NCI-H510A treated with DMSO at 0.1 percent for 48 hours (cell line): ENCODE measurements at places on chromosomes 11 and 22.

DNA sequence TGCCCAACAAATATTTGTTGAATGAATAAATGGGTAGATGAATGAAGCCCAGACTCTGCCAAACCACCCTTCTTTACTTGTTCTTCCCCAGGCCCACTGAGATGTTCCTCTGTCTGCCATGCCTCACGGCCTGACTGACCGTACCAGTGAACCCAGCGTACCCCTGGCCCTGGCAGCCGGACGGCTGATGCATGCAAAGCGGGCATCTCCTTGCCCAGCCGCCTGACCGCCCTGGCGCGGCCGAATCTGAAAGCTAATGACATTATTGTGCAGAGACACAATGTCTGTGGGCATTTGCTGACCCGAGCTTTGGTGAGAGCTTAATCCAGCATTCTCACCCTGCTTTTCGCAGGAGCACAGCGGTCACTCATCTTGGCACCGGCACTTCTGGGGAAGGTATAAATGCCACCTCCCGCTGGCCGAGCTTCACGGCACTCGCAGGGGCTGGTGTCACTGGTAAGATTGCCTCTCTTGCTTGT lies at the start of gene CRYBB2:
Gene CRYBB2, plus strand, starts transcription at position 429 of the 479 bp plus-strand sequence. CDS start 1,791 bp downstream, outside the sequence.
- DNase-seq: no peak

GRCh38 chr22:50678218-50678650 lies 5.6 kb downstream of the SHANK3 start:
- no peak for DNase-seq

DNA sequence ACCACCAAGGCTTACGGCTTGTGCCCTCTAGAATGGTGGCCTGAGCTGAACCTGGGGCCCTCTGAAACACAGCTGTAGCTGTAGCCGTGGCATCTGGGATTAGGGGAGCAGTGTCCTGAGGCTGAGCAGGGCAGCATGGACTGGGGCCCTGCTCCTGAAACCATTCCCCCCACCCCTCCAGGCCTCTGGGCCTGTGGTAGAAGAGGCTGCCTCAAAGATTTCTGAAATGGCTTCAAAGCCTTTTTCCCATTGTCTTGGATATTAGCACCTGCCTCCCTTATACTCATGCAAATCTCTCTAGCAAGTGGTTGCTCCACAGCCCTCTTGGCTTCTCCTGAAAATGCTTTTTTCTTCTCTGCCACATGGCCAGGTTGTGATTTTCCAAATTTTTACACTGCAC lies 106.9 kb downstream of the CTNND1 start:
- no peak for DNase-seq

DNA sequence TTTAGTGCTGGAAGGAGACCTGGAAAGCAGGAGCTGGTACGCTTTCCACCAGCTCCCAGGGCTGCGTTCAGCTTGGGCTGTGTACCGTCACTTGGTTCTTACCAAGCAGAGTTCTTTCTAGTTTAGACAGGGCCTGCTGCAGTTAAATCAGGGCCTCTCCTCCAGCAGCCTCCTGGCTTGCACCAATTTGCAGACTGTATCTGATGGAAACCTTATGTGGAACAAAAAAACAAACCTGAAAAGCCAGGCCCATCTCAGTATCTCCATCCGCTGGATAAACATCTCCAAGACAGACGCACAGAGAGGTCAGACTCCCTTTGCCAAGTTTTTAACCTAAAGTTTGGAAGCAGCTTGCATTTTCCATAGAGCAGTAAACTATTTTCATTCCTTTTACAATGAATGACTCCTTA lies 288.6 kb upstream of the SORL1-AS1 start:
- no peak for DNase-seq

DNA sequence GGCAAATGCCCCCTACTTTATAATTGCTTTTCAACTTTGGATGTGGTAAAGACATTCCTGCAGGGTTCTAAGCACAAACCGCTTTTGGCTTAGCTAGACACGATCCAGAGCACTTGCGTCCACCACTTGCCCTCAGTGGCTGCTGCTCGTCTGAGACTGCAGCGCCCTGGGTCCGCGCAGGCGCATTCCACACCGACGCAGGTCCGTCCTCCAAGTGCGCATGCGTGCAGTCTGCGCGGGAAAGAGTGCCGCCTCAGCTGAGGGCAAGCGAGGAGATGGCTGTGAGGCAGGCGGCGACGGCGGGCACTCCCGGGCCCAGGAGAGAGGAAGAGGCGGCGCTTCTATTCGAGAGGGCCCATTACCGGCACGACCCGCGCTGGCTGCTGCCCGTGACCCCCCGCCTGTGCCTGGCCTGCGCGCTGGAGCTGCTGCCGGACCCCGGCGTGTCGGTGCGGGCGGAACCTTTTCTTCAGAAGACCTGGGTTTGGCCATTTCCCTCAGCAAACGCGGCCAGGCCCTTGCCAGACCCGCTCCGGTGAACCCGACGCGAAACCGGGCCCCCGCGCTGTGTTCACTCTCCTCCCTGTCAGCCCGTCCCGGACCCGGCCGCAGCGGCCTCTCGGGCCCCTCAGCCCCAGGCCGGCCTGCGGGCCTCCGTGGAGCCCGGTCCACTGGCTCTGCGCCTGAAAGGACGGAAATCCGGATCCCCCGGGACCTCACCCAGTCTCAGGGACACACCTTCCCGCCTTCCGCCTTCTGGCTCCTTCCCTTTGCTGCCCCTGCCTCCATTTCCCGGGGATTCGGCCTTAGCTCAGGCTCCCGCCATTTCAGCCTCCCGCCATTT lies at the start of gene MEI1:
Gene MEI1, plus strand, starts transcription at position 240 of the 844 bp plus-strand sequence. Its CDS starts 36 bp downstream, at position 276.
- no peak for DNase-seq

DNA sequence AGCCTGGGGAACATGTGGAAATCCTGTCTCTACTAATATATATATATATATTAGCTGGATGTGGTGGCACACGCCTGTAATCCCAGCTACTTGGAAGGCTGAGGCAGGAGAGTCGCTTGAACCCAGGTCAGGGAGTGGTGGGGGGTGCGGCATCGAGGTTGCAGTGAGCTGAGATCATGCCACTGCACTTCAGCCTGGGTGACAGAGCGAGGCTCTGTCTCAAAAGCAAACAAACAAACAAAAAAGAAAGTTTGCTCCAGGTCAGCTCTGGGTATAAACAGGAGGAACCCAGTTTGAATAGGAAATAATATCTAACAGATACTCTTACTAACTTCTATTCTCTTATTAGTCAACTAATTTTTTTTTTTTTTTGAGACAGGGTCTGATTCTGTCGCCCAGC lies 34.3 kb upstream of the CECR2 start:
- no peak for DNase-seq

- no peak for DNase-seq
These were observed 920.1 kb downstream of the BRD1 start for GRCh38 chr22:48907591-48907990.

- DNase-seq: no peak
These were observed 79.1 kb downstream of the MSANTD4 start for GRCh38 chr11:105942921-105943320.

DNA sequence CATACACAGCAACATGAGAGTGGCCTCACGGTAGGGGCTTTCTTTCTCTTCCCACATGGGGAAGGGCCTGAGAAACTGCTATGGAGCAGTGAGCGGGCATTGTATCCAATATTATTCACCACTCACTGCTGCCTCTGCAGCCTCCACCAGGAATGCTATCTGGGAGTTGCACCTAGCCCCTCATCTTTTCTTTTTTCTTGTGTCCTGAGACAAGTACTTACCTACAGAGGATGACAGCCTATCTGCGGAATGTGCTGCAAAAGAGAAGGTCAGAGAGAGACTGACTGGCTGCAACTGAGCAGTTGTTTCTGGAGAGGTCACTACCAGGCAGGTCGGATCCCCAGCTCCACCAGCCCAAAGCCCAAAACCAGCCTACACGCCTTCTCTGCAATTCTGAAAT lies 52.1 kb upstream of the HTATIP2 start:
- DNase-seq: no peak

DNA sequence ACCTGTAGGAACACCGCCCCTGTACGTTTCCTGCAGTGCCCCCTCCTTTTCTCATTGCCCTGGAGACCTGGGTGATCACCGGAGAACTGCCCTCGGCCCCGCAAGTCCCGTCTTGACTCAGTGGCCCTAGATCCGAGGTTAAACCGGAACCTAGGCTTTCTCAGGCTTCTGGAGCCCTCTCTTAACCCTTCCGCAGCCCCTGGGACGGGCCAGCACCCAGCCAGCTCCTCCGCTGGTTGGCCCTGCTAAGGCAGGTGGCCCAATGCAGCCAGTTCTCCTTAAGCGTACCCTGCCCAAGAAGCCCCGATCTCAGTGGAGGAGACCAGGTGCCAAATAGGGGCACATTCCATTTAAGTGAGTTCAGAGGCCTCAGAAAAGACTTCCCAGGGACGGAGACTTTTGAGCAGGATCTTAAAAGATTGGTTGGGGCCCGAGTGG lies 776 bp downstream of the NLRX1 start:
- no peak for DNase-seq

DNA sequence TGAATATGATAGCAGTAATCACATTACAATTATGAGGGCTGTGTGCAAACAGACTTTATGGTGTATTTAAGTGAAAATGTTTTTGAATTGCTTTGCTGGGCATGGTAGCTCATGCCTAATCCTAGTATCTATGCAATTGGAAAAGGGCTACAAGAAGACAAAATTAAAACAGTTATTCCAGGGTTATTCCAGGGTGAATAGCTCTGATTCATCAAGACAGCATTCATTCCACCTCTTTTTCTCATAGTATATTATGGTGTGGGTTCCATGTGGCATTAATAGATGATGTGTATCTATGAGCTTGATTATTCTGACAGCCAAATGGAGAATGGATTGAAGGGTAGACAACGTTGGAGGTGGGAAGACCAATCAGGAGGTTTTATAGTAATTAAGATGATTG lies 12.1 kb upstream of the SIDT2 start:
- DNase-seq: no peak

GRCh38 chr11:115333949-115334348 lies 170.3 kb downstream of the CADM1 start:
- peak; percentile 61 for DNase-seq

DNA sequence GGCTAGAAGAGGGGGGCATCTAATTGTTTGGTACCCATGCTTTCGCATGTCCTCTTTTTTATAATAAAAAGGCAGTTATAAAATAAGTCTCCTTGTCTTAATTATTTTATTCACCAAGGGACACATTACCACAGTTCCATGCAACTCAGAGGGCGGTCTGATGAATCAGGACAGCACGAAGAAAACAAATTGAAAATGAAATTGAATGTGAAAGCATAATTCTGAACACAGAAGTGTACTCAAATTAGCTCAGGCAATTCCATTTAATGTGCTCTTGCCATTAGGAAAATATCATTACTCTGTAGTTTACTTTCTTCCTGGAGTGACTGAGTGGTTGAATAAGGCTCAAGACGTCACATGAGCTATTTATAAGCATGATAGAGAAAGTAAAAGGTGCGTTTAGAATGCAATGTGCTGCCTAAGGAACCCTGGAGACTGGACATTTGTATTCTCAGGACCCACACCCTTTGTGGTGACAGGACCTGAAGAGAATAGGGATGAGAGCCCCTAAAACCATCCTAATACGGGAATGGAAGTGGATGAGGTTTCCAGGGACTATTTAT lies 59.6 kb downstream of the MTNR1B start:
- no peak for DNase-seq

- DNase-seq: peak; percentile 21
These were observed 49.3 kb downstream of the AHNAK start for GRCh38 chr11:62497132-62497801.

GRCh38 chr11:107769189-107769588 lies 57.3 kb upstream of the SLN start:
- DNase-seq: no peak

DNA sequence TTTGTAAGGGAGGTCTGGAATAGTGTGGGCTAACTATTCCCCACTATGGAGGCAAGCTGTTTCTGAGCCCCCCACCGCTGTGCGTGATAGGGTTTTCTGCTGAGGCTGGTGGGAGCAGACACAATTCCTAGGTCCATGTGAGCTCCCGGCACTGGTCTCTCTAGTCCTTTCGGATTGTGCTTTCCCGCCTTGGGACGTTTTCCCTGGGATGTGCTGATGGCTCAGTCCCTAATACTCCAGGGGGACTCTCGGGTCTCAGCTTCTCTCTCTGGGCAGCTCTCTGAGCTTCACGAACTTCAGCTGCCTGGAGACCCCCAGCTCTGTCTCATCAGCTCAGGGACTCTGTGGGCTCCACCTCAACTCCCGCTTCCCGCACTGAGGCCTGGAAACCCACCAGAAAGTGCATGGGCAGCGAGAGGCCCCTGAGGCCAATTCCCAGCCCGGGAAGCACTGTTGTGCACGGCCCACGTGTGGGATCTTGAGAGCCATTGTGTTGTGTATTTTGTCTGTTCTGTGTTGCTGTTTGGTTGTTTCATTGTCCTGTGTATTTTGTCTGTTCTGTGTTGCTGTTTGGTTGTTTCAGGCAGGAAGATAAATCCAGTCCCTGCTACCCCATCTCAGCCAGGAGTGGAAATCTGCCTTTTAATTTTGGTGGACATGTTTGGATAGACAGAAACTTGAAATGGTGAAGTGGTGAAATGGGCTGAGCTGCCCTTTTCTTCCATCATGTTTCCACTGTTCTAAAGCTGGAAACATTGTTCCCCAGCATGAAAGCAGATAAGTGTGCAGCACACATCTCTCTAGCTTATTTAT lies 12.7 kb upstream of the TNNT3 start:
- DNase-seq: no peak

- DNase-seq: peak; percentile 12
These were observed 51.8 kb downstream of the TRAF6 start for GRCh38 chr11:36458129-36458915.

GRCh38 chr22:21646608-21647590 lies 4.8 kb downstream of the SDF2L1 start:
- peak; percentile 68 for DNase-seq

DNA sequence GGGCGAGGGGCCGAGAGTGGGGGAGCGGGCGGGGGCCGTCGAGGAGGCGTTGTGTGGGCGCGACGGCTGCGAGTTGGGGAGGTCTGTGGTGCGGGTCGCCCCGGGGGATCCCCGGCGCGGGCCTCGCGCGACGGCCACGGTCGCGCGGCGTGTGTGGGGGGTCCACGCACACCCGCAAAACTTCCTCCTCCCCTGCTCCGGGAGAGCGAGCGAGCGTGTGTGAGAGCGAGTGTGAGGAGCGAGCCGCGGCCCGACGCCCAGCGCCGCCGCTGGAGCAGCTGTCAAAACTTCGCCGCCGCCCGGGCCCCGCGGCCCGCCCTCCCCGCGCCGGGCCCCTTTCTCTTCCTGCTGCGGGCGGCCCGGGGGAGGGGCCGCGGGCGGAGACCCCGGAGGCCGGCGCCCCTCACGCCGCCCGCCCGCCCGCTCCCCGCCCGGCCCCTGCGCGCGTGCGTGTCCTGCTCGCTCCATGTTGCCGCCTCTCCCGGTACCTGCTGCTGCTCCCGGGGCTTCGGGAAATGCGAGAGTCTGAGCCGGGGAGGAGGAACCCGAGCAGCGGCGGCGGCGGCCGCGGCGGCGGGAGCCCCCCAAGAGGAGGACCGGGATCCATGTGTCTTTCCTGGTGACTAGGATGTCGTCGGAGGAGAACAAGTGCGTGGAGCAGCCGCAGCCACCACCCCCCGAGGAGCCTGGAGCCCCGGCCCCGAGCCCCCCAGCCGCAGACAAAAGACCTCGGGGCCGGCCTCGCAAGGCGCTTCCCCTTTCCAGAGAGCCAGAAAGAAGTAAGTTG lies 9.0 kb upstream of the CCT8L2 start:
- no peak for DNase-seq

DNA sequence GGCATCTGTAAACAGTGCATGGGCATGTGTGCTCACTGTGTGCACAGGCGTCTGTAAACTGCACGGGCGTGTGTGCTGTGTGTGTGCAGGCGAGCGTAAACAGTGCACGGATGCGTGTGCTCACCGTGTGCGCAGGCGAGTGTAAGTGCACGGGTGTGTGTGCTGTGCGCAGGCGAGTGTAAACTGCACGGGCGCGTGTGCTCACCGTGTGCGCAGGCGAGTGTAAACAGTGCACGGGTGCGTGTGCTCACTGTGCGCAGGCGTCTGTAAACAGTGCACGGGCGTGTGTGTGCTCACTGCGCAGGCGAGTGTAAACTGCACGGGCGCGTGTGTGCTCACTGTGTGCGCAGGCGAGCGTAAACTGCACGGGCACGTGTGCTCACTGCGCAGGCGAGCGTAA lies 22.4 kb downstream of the RNH1 start:
- DNase-seq: no peak
